Activated CD4-positive, alpha-beta memory T cell treated with anti-CD3 and anti-CD28 coated beads for 36 hours (primary cell): ENCODE measurements at places on chromosomes 13 and 19. TPM values are rescaled to one million over a fixed set of nuclear protein-coding genes. Genes with fewer than 3 reads are reported as not detected.

DNA sequence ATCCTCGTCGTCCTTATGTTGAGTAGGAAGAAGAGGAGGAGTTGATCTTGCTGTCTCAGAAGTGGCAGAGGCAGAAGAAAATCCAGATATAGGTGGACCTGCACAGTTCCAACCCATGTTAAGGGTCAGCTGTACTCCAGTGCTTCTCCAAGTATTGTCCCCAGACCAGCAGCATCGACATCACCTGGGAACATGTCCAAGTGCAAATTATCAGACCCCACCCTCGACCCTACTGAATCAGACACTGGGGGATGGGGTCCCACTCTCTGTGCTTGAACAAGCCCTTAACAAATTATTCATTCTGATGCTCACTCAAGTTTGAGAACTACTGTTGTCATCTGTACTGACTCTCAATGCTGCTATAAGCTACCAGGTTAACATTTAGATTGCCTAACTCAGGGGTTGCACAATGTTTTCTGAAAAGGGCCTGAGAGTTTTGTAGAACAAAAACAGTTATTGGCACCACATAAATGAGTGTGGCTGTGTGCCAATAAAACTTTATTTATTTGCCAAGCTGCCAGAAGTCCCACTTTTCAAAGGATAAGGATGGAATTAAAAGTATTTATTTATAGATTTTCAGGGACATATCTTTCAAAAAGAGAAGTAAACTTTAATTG, 226.7 kb upstream of the IPO5 start:
- DNase-seq, result no peak

- DNase-seq, result no peak
Observed at GRCh38 chr19:48627865-48628314, 8.6 kb downstream of the SPHK2 start.

DNA sequence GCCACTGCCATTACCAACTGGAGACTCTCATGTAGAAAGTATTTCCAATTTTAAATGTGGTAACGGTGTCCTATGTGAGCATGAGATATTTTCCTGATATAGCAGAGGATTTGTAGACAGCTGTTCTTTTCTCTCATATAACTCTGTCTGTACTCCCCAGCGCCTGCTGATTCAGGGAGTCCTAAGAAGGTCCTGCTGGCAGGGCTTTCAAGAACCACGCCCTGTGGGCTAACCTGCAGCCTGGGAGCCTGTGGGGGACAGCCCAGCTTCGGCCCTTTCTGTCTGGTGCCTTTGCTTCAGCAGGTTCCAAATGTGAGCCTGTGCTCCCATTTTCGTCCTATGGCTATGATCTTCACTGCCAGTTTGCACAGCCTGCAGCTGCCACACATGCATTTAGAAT, 316.8 kb downstream of the ATP8A2 start:
- DNase-seq, result no peak

- DNase-seq, result no peak
Observed at GRCh38 chr13:51267622-51268021, 45.4 kb downstream of the FAM124A start.

The IRF3 gene
- total RNA-seq, result 143 TPM

DNA sequence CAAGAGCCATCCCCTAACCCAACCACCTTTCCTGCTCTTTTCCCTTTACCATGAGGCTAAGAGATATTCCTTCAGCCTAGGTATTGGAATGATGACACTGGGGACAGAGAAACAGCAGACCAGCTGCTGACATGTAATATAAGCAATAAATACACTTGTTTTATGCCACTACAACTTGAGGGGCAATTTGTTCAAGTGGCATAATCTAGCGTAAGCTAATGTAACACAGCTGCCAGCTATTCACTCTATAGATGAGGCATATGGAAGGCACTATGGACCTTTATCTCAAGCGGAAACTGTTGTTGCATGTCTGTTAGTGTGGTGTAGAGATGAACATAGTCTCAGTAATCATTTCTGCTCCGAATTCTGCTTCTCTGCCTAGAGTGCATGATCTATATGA, 111.1 kb downstream of the STARD13 start:
- no peak for DNase-seq

The ZNF431 gene
- total RNA-seq, result 17.1 TPM

GRCh38 chr13:85538957-85539356, 260.3 kb downstream of the SLITRK6 start:
- no peak for DNase-seq

The SIGLEC7 gene
- total RNA-seq, result not detected

GRCh38 chr19:46963093-46963734, 56.4 kb upstream of the NPAS1 start:
- peak; percentile 53 for DNase-seq
